Hematopoietic multipotent progenitor cell treated with erythropoietin and hydrocortisone succinate and interleukin-3 and kit ligand, for 15 days (in vitro differentiated cells): ENCODE measurements at places on chromosomes 5 and 9.

- no peak for DNase-seq
Measured at GRCh38 chr5:155263381-155263780, 249.8 kb downstream of the KIF4B start.

GRCh38 chr9:135344523-135344901 is 135.1 kb upstream of the PPP1R26 start:
- DNase-seq = no peak

GRCh38 chr5:73442996-73443627 is 5.5 kb downstream of the FOXD1 start:
- no peak for DNase-seq

GRCh38 chr9:136426787-136427186 is 12.9 kb downstream of the INPP5E start:
- DNase-seq = no peak

DNA sequence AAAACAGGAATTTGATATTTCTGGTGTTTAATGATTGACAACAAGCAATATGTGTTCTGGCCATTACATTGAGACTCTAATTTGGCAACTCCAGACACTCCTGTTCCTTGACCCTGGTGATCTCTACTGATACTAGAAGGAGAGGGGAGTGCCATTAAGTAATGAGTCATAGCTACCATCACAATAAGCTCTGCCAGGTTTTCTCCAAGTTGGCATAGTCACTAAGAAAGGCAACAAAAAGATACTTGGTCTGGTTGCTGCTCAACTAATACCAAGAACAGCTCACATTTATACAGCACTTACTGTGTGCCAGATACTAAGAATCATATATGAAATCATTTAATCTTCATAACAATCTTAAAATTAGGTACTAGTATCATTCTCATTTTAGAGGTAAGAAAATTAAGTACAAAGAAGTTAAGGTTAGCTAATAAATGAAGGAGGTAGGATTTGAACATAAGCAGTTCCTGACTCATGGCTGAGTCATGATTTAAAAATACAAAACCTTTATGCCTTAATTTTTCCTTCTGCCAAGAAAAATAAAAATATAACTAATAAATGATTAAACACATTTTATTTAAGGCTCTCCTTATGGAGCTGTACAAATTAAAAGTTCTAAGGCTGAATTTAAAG is 19.9 kb upstream of the PRXL2C start:
- no peak for DNase-seq

- DNase-seq = peak; percentile 35
Measured at GRCh38 chr9:91193658-91194391, 167.9 kb downstream of the AUH start.

GRCh38 chr5:135921388-135921787 is 25.7 kb upstream of the IL9 start:
- no peak for DNase-seq
